ENCODE measurements at places on chromosomes 2 and 18.

GRCh38 chr2:11551569-11552259 is 17.9 kb downstream of the GREB1 start:
- H3K4me1 ChIP-seq: no peaks in the 10 kb centered on the region
- no peaks in the 10 kb centered on the region for H3K27me3 ChIP-seq
- no peaks in the 10 kb centered on the region for H3K36me3 ChIP-seq
- no peak overlapping the region for H3K27ac ChIP-seq

- H3K4me3 ChIP-seq: no peak overlapping the region
- peaks cover 29% of the 10 kb centered on the region for H3K4me1 ChIP-seq
These were observed 106.2 kb downstream of the BCL2 start for GRCh38 chr18:63213331-63213900.

- peaks cover 2% of the 10 kb centered on the region for H3K4me1 ChIP-seq
- peaks cover 7% of the 10 kb centered on the region for H3K27me3 ChIP-seq
- DNase-seq: no peak
These were observed 6.6 kb upstream of the TUBB6 start for GRCh38 chr18:12301263-12302005.

GRCh38 chr2:206611191-206611590 is 31.1 kb upstream of the FAM237A start:
- no peak overlapping the region for H3K27ac ChIP-seq
- no peaks in the 10 kb centered on the region for H3K36me3 ChIP-seq
- no peak for DNase-seq
- H3K4me3 ChIP-seq: no peak overlapping the region

GRCh38 chr2:25035537-25036220 is 6.2 kb upstream of the EFR3B start:
- no peaks in the 10 kb centered on the region for H3K4me1 ChIP-seq
- H3K4me3 ChIP-seq: no peak overlapping the region
- no peak for DNase-seq

DNA sequence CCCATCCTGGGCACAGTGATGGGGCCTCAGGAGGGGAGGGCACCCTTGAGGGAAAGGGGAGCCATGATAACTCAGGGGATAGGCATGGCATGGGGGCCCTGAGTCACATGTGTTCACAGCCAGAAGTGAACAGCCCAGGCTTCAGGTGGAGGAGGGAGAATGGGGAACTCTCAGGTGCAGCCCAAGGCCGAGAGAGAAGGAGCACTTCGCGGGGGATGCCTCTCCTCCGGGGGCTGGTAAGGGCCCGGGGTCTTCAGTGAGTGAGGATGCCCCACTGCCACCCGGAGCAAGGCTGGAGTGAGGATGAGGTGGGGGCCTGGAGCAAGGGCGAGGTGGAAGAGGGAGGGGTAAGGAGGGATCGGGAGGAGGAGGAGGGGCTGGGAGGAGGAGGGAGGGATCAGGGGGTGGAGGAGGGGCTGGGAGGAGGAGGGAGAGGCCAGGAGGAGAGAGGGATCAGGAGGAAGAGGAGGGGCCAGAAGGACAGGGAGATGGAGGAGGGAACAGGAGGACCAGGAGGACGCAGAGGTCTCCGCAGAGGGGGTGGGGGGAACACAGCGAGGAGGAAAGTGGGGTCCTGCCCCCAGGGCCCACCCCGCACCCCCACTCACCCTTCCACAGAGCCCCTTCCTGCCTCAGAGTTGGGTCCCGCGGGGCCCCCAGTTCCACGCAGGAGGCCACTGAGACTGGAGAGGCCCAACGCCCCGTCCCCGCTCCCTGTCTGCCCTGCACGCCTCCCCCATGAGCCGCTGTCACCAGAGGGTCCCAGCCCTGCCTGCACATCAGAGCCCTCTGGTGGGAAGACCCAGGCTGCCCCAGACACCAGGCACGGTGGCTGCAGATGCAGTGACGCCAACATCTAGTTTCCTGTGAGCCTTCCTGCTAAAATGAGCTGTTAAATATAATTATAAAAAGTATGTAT is 42.8 kb downstream of the RAMP1 start:
- H3K4me3 ChIP-seq: no peak overlapping the region
- H3K4me1 ChIP-seq: peaks cover 24% of the 10 kb centered on the region
- H3K27ac ChIP-seq: no peak overlapping the region
- no peaks in the 10 kb centered on the region for H3K27me3 ChIP-seq

GRCh38 chr18:69968039-69968438 is 20.4 kb upstream of the CD226 start:
- H3K4me3 ChIP-seq: no peak overlapping the region
- no peaks in the 10 kb centered on the region for H3K36me3 ChIP-seq
- no peaks in the 10 kb centered on the region for H3K27me3 ChIP-seq
- H3K4me1 ChIP-seq: no peaks in the 10 kb centered on the region
- no peak for DNase-seq

- DNase-seq: no peak
- H3K27me3 ChIP-seq: no peaks in the 10 kb centered on the region
- no peak overlapping the region for H3K4me3 ChIP-seq
- no peaks in the 10 kb centered on the region for H3K4me1 ChIP-seq
These were observed 6.7 kb upstream of the UGT1A5 start for GRCh38 chr2:233705911-233706506.

GRCh38 chr18:62751341-62751821 is 36.0 kb downstream of the PHLPP1 start:
- H3K27me3 ChIP-seq: no peaks in the 10 kb centered on the region
- DNase-seq: no peak
- no peak overlapping the region for H3K4me3 ChIP-seq
- no peak overlapping the region for H3K27ac ChIP-seq
- peaks cover 9% of the 10 kb centered on the region for H3K4me1 ChIP-seq
